NCI-H774 (cell line): ENCODE measurements at places on chromosomes 5 and 9.

- no peak for DNase-seq
These were observed 134.6 kb upstream of the MAP3K1 start for GRCh38 chr5:56680731-56681130.

DNA sequence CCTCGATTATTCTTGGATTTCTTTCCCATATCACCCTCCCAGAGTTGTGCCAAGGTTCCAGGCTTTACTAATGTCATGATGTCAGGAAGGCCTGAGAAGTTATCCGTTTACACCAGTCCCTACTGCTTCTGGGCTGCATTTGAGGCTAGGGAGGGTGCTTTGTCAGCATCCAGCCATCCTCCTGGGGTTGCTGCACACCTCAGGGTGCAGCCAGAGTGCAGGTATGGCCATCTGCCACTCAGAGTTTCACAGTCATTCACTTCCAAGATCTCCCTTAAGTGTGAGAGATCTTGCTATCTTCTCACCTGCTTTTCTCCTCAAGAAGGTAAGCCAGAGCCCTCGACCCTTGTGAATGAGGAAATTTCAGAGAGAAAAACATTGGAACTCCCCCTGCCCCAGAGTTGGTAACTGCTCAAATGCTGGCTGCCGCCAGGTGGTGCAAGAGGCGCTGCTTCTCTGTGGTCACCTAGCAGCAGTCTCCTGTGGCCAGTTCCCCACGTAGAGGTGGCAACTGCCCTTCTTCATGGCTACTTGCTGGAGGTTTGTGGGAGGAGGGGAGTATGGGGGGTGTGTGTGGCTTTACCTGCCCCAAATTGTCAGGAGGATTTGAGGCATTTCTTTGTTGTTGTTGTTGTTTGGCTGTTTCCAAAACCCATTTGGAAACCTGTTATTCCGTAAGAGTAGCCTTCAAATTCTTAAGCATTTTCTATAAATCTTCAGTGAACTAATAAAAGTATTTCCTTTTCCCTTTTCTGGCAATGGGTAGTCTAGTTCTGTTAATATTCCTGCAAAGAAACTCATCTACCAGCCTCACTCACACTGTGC is 259.6 kb upstream of the DMRT1 start:
- DNase-seq: no peak

- DNase-seq: no peak
These were observed 45.0 kb upstream of the TNFSF15 start for GRCh38 chr9:114850871-114851270.

DNA sequence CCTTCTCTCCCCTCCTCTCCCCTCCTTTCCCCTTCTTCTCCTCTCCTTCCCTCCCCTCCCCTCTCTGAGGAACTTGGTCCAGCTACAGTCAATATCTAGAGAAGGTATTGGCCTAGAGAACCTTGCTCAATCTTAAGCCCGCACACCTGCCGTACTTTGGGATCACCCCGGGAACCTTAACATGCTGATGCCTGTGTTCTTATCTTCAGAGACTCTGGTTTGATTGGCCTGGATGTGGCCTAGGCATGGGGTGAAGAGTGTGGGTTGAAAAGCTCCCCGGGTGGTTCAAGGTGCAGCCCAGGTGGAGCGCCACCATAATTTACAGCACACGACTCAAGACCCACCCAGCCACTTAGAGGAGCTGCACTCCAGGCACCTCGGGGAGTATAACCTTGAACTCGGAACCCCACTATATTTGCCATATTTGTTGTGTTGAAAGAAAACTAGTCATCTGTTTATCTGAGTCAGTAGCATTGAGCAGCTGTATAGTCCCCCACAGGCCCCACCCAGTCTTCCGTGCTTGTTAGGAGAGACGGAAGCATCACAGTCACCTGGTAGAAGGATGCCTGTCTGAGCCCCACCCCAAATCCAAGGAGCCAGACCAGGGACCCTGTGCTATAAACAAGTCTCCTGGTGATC is 14.4 kb upstream of the PHF19 start:
- no peak for DNase-seq

GRCh38 chr5:14998491-14998890 is 126.9 kb upstream of the ANKH start:
- no peak for DNase-seq

- DNase-seq: no peak
These were observed 2.9 kb upstream of the TLX3 start for GRCh38 chr5:171306166-171306565.

DNA sequence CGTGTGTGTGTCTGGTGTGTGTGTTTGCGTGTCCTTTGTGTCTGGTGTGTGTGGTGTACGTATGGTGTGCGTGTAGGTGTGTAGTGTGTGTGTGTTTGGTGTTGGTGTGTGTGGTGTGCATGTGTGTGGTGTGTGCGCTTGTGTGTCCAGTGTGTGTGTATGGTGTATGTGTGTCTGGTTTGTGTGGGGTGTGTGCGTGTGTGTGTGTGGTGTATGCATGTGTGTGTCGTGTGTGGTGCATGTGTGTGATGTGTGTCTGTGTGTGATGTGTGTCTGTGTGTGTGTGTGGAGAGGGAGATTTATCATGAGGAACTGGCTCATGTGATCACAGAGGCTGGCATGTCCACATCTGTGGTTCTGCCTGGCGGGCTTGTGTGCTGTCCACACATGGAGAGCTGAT is 71.7 kb downstream of the CACNA1B start:
- no peak for DNase-seq

- no peak for DNase-seq
These were observed 129.0 kb downstream of the COL23A1 start for GRCh38 chr5:178461004-178461730.

DNA sequence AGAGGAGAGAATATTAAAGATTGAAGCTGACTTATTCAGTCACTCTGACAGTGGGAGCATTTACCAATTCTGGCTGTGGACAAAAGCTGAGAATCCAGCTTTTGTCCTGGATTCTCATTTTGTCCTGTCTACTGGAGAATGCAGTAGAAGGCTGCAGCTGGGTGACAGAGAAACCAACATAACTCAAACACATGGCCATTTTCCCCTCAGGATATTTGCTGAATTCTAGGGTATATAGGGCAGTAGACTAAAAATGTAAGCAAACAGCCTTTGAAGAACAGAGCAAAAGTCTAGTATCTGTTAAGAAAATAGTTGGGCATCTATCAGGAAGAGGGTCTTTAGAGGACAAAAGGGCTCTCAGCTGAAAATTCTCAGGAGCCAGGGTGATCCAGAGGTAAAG is 20.6 kb downstream of the ZNF484 start:
- no peak for DNase-seq

DNA sequence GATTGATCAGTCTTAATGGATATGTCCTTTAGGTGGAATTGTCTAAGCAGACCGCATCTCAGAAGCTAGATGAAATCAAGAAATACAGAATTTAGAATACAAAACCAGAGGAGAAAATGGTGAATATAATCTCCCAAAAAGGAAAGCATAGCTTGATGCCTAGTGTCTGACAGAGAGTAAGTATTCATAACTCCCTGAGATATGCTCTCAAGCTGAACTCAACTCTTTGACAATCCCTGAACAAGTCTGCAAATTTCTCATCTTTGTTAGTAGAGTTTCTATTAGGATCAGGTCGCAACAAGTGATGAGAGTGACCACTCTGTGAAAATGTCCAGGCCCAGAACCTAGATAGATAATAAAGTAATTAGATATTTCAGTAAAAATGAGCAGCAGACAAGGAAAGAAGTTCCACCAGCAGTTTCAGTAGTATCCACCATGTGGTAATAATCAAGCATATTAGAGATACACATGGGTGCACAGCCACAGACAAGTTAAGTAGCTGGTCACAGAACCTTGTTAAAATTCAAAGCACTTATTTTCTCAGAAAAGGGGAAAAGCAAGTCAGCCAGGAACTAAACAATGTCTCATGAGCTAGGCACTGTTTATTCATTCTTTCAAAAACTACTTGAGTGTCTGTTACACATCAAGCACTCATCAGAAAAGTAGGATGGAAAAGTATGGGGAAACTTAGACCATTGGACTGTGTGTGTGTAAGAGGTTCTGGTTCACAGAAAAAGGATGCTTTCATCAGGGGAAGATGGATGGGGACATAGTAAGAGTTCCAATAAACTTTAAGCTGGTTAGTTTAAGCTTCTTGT is 481.5 kb upstream of the TUSC1 start:
- no peak for DNase-seq

GRCh38 chr9:82489201-82489821 is 500.7 kb downstream of the SPATA31D1 start:
- no peak for DNase-seq

DNA sequence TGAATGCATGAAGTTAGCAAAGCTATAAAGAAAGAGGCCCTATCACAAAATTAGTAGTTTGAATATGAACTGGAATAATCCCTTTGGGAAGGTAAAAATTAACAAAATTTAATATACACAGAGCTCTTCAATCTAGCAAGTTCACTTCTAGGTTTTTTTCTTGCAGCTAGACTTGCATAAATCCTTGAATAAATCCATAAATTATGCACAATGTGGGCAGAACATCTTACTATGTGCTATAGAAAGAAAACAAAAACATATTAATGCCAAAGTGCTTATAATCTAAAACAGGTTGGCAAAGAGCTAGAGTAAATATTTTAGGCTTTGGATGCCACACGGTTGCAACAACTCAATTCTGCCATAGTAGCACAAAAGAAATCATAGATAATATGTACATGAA is 138.5 kb upstream of the FREM1 start:
- DNase-seq: no peak

GRCh38 chr5:57067597-57067924 is 106.3 kb upstream of the GPBP1 start:
- DNase-seq: no peak

GRCh38 chr9:17121264-17121663 is 13.6 kb upstream of the CNTLN start:
- no peak for DNase-seq

- DNase-seq: no peak
These were observed 4.1 kb upstream of the SLC1A1 start for GRCh38 chr9:4486176-4486575.

- DNase-seq: no peak
These were observed 1099.7 kb downstream of the DTWD2 start for GRCh38 chr5:117888688-117889087.

DNA sequence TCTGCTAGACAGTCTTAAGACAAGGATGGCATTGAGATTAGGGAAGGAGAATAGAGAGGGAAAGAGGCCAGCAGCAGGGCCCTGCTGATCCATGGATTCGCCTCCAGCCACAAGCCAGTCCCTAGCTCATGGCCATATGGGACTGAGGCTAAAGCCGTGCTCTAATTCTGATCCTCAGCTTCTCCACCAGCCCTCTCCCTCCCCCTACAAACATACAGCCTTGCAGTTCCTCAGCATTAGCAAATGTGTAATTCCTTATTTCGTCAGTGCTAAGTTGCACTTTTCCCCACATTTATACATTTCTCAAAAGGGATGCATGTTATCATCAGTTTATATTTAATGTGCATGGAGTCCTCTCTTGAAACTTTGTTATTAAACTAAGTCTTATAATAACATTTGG is 34.8 kb downstream of the ZNF462 start:
- DNase-seq: no peak

DNA sequence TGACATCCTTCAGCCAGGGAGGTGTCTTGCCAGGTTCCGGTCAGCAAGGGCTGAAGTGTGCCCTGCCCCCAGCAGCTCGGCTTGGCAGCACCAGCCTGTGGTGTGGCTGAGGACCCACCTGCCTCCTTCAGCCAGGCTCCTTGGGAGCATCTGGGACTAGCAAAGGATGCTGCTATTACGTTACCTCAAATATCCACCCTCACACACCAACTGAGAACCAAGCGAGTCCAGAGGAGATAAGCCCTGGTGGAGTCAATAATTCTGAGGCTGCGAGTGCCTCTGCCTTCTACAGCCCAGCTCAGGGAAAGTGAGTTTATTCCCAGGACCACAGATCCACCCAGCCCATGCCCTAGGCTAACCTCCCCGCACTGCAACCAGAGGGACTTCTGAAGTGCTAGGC is 57.1 kb upstream of the FSTL4 start:
- DNase-seq: no peak

GRCh38 chr5:59673438-59674058 is 220.0 kb downstream of the PDE4D start:
- peak; percentile 11 for DNase-seq

GRCh38 chr9:124174433-124174832 is 83.3 kb upstream of the NEK6 start:
- no peak for DNase-seq

DNA sequence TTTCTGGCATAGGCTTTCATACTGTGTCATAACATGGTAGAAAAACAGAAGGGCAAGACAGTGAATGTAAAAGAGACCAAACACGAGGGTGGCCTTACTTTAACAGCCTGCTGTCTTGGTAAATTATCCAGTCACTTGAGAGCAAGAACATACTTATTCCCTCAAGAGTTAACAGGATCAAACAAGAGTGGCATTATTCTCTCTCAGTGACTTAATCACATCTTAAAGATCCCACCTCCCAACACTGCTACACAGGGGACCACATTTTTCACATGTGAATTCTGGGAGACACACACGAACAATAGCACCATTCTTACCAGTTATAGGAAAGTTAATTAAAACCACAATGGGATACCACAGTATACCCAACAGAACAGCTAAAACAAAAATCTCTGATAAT is 898.0 kb upstream of the C9orf72 start:
- no peak for DNase-seq

DNA sequence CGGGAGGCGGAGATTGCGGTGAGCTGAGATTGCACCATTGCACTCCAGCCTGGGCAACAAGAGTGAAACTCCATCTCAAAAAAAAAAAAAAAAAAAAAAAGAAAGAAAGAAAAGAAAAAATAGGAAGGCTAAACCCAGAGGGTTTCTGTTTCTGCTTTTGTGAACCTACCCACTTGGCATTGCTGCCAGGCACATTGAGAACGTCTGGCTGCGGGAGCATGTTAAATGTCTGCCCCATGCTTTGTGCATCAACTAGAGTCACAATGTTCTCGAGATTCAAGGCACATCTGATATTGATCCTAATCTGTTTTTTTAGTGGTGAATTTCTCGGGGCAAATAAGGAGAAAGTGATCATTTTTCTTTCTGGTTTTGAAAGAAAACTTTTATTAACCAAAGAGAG is 2.8 kb downstream of the SLC25A25 start:
- no peak for DNase-seq

DNA sequence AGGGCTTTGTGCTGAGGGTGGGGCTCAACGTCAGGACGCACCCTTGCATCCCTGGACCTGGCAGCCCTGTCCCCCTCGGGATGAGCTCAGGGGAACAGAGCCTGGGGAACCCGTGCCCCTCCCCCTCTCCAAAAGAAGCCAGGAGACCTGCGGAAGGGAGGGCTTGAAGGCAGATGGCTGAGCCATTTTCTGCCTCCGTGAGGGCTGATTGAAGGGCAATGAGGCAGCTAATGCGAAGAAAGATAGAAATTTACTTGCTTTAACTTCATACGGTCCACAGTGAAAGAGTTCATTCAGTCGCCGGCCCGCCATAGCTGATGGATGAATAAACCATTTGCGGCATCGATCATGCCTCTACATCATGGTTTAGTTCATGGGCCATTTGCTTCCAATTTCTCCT is 28.8 kb downstream of the ASS1 start:
- DNase-seq: no peak

DNA sequence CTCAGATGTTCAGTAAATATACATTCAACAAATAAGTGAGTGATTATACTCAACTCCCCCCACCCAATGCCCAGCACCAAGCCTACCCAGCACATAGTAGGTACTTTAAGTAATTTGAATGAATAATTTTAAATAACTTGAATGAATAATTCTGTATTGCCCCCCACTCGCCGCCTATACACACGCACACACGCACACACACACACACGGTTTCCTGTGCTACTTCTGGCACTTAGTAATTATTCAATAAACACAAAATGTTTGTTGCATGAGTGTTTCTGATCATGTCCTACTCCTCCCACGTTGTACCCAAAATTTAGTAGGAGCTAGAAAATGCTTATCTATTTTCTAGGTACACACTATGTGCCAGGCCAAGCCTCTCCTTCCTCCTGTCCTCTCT is 16.2 kb downstream of the PCDH12 start:
- no peak for DNase-seq

GRCh38 chr5:80170117-80170535 is 85.7 kb downstream of the SERINC5 start:
- no peak for DNase-seq
